CD4-positive, alpha-beta T cell treated with Interferon alpha-2 for 1 hour (primary cell): ENCODE measurements at places on chromosomes 1 and 21.

GRCh38 chr1:231938711-231939110 lies 312.1 kb downstream of the DISC1 start:
- DNase-seq, result no peak

DNA sequence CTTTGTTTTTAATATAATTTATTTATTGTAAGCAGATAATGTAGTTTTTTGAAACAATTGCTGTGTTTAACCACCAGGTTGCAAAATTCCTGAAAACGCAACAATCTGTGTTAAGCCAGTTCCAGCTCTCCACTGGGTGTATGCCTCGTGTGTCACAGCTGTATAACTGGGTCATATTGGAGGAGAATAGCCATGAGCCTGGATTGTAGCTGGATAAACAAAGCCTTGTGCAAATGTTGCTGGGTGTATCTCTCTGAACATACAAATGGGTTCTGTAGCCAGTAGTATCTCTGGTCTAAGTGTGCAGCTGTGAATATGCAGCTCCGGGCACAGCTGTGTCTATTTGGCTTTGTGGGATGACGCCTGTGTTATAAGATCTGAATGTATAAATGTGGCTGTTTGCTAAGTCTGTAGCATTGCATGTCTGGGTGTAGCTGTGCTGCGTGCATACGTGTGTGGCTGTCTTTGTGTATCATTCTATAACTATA lies 2.8 kb downstream of the TCEA3 start:
- DNase-seq, result no peak

DNA sequence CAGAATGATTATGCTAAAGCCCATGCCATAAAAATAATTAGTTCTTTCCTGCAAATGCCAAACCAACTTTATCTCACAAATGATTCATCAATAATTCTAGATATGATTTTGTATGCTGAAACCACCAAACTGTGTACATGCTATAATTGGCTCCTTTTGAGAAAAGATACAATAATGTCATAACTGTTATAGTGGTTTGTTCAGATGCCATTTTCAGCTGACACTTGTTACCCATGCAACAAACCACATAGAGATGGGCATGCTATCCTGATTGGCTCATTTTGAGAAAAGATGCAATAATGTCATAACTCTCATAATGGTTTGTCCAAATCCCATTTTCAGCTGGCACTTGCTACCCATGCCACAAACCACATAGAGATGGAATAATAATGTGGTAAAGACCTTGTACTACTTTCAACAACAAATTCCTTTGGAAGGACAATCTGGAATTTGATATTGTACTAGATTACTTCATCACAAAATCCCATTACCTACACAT lies 283.8 kb downstream of the TPR start:
- DNase-seq, result no peak

DNA sequence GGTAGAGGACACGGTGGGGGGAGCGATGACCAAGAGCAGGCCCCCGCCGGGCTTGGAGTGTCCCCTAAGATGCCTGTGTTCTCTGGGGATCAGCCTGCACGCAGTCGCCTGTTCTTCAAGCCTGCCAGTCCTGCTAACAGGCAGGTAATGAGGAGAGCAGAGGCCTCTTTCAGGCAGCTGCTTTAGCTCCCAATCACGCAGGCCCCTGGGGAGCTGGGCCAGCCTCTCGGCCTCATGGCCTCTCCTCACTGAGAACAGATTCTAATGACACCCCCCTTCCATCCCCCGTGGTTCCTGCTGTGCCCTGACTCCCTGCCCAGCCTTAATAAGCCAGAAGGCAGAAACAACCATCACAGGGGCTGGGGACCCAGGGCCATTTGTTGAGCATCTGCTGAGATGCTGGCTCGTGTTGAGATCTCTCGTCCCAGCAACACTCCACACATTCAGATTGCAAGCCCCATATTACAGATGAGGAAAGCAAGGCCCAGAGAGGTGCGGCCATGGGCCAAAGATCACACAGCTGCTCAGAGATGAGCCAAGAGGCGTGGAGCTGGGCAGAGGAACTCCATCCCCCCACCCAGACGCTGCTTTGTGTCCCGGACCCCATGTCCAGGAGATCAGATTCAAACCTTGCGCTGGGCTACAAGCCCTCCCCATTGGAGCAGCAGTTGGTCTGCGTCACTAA lies 71.6 kb upstream of the CASZ1 start:
- no peak for DNase-seq

- no peak for DNase-seq
These were observed 156.0 kb upstream of the BACE2 start for GRCh38 chr21:41011951-41012366.

DNA sequence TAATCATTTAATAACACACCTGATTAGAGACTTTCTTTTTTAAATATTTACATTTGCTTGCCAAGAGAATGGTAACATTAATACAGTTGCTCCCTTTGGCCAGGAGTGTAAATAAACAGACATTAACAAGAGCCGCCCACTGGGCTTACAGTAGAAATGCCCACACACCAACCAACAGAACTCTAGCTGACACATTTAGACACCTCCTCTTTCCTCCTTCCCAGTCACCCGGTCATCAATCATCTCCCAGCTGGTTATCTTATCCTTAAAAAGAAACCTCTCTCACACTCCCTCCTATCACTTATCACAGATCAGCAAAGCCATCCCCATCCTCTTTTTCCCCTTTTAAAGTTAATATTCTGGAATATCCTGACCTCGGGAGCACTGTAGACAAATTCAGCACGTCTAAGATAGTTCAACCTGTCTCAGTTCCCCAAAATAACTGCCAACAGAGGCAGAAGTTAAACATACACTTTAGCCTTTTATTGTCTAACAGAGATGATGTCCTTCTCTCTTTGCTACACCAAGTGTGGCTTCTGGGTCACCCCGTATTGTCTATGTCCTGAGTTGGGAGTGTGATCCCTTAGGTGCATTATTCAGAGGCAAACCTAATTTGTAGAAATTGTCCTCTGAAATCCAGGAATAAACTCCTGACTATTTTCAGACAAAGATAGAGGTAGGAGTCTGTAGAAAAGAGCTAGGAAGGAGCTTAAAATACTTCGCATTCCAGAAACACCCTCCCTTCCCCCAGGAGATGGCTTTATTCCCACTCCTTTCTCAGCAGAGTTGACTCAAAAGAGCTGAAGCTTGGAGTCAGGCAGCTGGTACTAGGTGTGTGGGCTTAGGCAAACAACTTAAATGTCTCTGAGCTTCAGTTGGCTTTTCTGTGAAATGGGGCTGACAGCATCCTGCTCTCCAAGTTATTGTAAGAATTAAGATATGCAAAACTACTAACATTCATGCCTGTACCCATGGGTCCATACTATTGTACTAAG lies 8.8 kb downstream of the MYCL start:
- no peak for DNase-seq

DNA sequence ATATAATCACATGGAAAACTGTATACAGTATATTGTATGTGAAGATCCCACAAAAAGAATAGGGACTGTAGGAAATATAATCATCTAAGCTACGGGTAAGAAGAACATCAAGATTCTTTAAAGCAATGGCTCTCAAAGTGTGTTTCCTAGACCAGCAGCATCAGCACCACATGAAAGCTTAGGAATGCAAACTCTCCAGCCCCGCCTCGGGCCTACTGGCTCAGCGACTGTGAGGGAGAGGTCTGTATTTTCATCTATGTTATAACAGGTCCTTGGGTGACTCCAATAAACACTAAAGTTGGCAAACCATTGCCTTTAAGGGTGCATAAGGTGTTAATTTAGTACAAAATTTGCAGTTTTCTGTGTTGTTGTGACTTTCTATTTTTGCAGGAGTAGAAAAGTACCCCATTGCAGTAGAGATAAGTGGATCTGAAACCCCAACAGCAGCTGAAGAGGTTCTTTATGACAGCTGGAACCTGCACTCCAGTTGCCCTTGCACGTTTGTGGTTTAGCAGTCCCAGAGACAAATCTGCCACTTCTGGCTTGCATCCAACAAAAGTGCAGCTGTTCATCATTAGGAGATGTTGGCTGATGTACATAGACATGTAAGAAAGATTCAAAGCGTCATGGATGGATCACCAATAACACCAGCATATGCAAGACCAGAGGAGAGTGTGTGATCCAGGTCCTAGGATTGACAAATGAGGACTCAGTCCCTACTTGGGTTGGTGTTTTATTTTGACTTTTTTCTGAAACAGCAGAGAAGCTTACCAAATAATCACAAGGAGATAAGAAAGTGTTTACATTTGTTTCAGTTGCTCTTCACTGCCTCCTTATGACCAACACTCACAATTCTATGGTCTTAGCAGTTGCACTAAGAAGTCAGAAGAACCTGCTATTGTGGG lies 15.9 kb upstream of the IFNAR1 start:
- peak; percentile 18 for DNase-seq

GRCh38 chr1:161285521-161285920 lies 24.2 kb downstream of the MPZ start:
- no peak for DNase-seq

GRCh38 chr1:221837896-221838295 lies 96.0 kb upstream of the DUSP10 start:
- peak; percentile 28 for DNase-seq

DNA sequence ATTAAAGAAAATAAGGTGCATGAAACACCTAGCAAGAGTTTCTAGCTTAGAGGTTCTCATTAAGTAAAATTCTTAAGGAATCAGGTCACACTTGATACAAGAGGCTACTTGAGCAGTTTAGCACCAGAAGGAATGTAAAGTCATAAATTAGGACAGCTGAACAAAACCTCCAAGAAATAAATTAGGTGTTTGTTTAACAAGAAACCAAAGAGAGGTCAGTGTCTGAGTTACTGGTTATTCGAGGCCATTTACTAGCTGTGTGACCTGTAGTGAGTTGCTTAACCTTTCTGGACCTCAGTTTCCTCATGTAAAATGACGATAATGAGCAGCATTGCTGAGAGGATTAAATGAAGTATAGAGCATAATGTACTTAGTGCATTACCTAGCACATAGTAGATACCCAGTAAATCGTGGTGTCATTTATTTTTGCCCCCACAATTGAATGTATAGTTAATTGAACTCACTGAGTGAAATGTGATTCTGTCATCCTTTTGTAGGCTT lies 908 bp upstream of the ELK4 start:
- no peak for DNase-seq

DNA sequence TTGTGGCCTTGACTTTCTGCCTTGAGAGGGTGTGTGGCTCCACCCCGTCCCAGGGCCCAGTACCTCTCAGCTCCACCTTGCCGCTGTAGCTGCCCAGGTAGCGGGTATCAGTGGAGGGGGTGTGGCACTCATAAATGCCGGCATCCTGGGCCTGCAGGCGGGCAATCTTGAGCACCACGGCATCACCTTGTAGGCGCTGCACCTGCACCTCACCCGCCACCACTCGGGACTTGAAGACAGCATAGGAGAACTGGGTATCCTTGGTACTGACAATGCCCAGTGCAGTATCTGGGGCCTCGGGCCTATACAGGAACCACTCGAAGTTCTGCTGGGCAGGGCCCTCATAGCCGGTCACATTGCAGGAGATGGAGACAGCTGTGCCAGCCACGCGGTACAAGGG lies 3.6 kb downstream of the IGSF8 start:
- no peak for DNase-seq

DNA sequence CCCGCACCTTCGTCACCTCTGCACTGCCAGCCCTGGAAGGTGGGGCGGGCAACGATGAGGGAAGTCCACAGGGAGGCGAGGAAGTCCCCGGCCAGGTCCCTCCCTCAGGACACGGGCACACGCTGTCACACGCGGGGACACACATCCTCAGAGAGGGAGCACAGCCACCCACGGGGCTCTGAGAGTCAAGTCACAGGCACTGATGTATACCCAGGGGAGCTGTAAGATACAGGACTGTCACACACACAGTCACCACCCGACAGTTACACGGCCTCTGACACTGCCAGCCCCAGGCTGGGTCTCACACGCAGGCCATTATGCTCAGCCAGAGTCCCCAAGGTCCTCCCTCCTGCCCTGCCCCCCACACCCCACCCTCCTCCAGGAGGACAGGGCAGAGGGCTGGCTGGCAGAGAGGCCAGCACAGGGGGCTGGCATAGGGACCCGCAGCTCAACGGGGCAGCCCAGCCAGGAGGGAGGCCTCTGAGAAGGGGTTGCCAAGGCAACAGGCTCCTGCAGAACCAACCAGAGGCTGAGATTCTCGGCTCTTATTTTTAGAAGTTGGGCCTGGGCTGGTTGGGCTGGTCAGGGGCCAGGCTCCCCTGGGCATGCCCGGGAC lies 17.7 kb upstream of the ADGRB2 start:
- no peak for DNase-seq

GRCh38 chr1:94345148-94345721 lies 73.0 kb upstream of the ABCD3 start:
- DNase-seq, result no peak

DNA sequence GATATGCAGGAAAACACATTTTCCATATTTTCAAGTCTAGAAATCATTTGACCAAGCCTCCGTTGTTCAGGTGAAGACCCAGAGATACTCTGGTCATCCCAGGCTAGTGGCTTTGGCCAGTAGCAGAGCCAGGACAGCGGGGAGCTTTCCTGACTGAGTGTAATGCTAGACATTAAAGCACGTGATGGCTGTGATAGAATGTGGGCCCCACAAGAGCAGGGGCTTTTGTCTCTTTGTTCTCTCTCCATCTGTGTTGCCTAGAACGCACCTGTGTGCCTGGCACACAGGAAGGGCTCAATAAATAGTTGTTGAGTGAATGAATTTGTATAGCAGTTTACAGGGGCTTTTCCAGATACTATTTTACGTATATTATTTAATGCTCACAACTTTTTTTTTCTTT lies 9.0 kb upstream of the CORT start:
- DNase-seq, result no peak

- DNase-seq, result peak; percentile 75
These were observed at the start of gene DHRS3 for GRCh38 chr1:12617901-12618660. Gene DHRS3, minus strand, starts transcription at chr1:12618210. Its CDS starts 862 bp downstream, at chr1:12617348.

DNA sequence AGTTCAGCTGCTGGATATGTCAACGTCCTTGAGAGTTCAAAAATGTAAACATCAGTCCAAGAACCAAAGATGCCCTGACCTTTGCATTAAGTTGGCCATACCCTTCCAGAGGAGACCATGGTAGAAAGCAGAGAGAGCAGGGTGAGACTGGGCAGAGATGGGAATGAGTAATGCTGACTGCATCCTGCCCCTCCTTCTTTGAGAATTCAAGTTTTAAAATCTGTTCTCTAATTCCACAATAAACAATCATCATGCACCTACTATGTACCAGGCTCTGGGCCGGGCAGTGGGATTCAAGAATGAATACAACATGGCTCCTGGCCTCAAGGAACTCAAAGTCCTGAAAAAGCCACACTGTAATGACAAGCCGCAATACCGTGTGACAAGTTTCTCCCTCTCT lies 3.9 kb upstream of the HAO2 start:
- DNase-seq, result no peak

DNA sequence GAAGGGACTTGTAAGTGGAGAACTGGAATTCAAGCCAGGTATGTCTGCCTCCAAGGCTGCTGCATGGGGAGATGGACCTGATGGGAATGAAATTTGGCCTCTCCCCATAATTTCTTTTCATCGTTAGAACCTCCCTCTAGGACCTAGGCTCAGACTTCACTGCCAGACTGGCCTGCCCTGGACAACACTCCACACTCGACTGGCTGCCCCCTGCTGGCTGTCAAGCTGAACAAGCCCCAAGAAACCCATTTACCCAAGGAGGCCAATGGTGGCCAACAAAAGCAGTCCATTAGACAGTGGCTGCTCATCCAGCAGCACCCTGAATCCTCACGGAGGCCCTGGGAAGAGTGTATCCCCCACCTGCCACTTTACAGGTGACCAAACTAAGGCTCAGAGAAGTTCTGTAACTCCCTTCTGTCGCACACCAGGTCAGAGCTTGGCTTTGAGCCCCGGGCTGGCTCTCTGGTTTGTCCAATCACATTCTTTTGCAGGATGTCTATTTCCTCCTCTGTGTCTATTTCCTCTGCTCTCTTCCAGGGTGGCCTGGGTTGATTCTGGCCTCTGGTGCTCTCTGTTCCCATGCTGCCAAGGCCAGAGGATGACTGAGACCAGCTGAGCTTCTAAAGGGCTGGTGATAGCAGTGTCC lies 3.8 kb downstream of the RNF186 start:
- DNase-seq, result peak; percentile 58
